ENCODE measurements at places on chromosomes 3 and 15. TPM values are rescaled to one million over a fixed set of nuclear protein-coding genes. Genes with fewer than 3 reads are reported as not detected.
A peak's percentile ranks its signal among the peaks of the same experiment; 100 is the strongest.

DNA sequence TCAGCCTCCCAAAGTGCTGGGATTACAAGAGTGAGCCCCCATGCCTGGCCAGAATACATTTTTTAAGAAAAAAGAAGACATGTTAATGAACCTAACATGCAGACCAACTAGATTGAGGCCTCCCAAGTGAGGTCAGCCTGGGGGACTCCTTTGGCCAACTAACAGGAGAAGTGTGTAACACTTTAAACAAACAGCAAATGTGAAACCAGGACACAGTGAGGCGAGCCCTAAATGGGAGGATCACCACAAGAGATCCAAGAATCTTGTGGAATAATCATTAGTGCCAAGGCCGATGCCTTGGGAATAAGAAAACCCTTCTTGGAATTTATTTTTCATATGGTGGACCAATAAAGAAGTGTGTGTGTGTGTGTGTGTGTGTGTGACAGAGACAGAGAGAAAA is 73.9 kb downstream of the ATP10A start:
- peak; percentile 90 for DNase-seq

DNA sequence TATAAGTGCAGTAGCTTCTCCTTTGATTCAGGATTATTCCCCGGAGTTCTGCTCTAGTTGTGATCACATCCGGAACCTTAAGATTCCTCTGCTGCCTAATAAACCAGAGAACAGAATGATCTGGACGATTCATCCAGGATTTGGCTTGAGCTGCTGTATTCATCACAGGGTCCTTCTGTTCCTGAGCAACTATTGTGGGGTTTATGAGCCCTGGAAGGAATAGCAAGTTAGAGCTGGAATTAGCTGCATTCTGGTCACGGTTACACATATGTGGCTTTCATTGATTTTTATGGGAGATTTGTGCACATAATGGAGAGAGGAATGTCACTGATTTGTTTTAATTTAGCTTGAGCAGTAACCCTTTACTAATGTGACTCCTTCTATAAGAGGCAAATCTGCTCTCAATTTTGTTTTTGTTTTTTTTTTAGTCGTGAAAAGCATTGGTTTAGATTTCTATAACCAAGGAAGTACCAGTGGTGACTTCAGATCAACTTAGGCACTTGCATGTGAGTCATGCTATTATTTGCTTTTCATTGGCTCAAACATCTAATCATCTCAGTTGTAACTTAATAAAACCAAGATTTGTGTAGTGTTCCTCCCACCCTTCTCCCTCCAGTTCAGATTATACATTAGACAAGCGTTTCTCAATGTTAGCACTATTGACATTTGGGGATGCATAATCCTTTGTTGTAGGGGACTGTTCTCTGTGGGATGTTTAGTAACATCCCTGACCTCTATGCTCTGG is 148.5 kb downstream of the OTOL1 start:
- DNase-seq = no peak

SNX22 gene
- total RNA-seq = 0.18 TPM

GRAMD2A gene
- 0.63 TPM for total RNA-seq

DNA sequence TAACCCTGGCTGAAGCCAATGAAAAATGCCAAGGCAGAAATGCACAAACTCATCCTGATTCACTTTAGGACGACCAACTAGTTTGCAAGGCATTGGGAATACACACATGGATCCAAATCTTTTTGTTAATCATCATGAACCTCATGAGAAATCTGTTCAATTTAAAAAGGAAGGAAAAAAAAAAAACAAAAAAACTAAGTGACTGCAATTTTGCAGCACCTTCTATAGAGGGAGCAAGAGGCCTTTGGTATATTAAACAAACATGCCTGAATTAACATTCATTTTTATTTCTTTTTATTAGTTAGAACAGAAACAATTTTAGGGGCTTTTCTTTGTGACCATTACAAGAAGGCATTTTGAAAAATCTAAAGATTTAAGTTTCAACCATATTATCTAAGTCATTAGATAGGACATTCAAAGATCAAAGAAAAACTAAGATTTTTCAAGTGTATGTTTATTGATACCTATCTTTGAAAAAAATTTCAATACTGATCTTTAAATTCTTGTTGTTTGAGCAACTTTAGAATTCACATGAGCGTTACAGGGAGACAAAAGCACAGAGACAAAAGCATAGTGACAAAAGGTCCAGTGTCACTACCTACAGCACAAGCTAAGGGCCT is 182.4 kb downstream of the CBLB start:
- DNase-seq = peak; percentile 64

DNA sequence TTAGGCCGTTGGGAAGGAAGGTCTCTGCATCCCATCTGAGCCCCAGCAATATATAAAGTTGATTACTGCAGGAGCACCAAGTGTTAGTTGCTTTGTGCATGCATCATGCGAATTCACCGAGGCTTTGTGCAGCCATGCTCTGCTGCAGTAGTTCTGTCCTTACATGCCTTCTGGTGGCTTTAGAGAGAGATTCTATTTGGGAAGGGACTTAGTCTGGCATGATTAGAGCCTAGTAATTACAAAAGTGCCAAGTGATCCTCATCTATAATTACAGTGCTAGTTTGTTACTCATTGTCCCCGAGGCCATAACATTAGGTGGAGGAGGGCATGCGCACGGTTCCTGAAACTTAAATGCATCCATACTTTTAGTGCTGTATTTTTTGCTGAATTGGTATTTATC is 353.6 kb downstream of the CNTN4 start:
- no peak for DNase-seq

- no peak for DNase-seq
Measured at GRCh38 chr3:53823026-53823955, 22.9 kb downstream of the CHDH start.

DNA sequence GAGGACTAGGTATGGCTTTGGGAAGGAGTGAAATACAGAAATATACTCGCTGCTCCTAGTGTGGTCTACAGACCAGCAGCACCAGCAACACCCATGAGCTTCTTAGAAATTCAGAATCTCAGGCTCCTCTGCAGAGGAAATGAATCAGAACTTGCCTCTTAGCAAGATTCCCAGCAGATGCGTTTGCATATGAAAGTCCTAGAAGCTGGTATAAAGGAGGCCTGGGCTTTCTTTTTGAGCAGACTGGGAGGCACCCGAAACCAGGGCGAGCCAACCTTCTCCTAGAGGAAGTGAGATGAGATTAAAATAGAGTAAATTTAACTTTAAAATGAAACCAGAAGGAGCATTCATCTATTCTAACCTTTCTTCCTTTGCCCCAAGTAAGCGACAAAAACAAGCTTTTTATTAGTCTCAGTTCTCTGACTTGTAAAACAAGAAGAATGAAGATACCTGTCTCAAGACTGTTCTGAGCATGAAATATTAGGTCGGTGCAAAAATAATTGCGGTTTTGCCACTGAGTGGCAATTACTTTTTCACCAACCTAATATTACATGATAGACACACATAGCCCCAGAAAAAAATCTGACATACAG is 140.0 kb downstream of the PDZRN3 start:
- peak; percentile 40 for DNase-seq

- DNase-seq = peak; percentile 52
Measured at GRCh38 chr3:72154391-72155335, 369.7 kb upstream of the PROK2 start.

- DNase-seq = no peak
Measured at GRCh38 chr3:4001976-4002375, 202.7 kb downstream of the LRRN1 start.

SLC22A13 gene
- 0.45 TPM for total RNA-seq

PATL2 gene
- total RNA-seq = 0.72 TPM

ARGFX gene
- not detected for total RNA-seq

DNA sequence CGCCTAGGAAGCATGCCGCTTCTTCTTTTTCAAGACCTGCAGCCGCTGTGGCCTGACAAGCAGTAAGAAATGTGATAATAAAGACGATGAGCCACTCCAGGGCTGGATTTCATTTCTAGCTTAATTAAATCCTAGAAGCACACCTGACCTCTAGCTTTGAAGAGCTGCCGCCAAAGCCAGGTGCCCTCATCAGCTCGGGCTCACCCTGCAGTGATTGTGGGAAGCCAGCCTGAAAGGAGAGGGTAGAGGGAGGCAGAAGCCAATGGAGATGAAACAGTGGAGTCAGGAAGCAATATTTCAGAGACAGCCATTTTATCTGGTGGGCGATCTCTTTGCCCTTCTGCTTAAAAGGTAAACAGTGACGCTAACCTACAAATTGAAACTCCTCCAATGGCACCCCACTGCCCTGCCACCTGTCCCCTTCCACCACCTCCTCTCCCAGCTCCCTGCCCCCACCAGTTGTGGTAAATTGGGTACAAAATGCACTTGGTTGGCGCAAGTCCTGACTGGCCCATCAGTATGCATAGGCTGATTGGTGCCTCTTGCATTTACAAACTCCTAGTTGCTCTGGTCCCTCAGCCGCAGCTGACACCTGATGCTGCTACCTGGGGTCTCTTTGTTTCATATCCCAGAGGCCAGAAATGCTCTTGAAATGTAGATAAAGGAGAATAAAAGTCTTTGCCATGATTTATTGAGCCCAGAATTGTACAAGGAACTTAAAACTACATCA is 385.3 kb downstream of the PDCD6IP start:
- no peak for DNase-seq

LRRC2 gene
- 10.1 TPM for total RNA-seq

DNA sequence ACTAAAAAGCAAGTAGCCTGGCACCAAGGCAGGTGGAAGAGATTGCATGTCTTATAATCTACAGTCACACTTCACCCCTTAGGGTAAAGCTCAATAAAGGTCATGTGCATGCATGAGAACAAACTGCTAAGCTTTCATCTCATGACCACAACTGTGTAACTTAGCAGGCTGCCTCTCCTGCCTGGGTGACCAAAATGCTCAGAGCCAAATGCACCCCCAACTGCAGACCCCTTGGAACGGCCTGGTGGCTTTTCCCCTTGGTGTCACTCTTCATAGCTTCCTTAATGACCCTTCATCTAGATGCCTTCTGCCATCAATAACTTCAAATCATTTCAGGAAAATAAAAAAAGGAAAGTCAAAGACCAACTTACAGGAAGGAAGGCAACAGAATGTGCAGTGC is 88.1 kb downstream of the ADAMTS17 start:
- no peak for DNase-seq

GRCh38 chr3:193236599-193236998 is 4.4 kb upstream of the PLAAT1 start:
- DNase-seq = peak; percentile 32

DNA sequence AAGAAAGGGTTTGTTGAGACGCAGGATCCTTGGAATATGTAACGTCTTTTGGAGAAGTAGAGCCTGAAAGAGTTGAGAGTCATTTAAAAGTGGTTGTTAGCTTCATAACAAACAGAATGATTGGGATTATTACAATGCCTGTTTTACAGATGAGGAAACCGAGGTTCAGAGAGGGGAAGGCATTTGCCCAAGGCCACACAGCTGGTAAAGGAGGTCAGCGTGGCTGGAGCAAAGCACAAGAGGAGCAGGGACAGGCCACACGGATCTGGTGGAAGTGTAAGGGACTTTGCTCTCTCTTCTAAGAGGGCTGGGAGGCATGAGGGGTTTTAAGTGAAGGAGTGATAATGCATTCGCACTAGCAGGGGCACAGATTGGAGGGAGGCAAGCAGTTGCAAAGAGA is 6.2 kb upstream of the OXTR start:
- no peak for DNase-seq

DNA sequence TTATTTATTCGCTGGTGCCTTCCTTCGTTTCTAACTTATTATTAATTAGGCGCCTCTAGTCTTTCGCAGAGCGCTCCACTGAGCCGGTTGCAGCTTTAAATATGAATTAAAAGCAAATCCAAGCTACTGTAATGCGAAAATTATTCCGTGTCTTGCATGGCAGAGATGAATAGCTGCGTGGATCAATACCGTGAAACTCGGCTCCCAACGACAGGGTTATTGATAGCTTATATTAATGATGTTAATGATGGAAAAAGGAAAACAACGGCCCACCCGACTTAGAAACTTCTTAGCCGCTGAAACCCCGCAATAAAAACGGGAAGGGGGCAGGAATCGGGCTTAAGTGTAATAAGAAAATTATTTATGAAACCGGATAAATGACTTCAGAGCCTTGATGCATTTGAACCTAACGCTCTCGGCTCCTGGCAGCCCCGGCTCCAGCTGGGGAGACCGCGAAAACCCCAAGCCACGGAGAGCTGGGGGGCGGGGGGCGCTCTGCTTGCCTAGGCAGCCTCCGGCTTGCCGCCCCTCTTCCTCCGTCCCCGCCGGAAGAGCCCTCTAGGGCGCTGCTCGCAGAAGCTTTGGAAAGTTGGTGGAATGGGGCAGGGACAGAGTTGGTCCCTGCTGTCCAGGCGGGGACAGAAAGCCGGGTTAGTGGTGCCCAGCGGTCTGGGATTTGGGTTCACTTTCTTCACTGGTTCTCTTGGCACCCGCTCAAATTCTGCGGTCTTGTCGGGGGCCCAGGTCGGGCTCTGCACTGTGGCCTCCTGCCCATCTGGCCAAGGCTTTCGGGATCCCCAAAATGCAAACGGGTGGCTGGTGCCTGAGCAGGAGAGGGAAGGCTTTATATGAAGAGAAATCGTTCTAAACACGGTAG is 7.7 kb upstream of the ONECUT1 start:
- no peak for DNase-seq

GPR27 gene
- total RNA-seq = 0.25 TPM

DNA sequence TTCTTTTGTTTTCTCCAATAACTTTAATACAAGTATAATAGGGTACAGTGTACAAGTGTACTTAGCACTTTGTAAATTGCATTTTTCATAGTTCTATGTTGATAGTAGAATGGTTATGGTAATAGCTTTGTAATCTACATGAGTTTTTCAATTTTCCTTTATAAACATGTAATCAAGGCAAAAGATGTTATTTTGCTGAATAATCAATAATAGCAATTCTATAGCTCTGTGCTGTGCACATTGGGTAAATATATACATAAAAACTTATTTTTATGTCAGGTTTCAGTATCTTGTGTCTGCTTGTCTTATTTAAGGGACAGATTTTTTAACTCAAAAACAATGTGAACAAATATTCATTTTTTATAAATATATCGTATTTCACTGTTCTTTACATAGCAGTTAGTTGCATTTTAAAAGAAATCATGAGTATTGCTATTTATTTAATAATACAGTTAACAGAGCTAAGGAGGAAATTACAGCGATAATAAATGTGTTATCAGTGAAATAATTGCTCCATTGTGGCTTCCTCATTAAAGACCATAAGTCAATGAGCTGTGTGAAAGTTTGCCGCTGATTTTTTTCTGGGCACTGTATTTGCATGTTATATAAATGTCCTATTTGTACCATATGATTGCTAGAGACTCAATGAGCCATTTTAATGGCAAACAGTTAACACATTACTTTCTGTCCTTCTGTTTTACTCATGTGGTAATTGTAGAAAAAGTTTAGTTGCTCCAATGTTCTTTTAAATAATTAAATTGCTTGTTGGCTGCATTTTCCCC is 214.6 kb upstream of the STAC start:
- DNase-seq = no peak

- DNase-seq = no peak
Measured at GRCh38 chr3:182404031-182404430, 389.3 kb upstream of the ATP11B start.

PRRT3 gene
- total RNA-seq = 5.5 TPM

GRCh38 chr3:110974902-110975301 is 96.7 kb upstream of the NECTIN3 start:
- no peak for DNase-seq

EIF1B gene
- 9.4 TPM for total RNA-seq

GRCh38 chr15:96325541-96326327 is 4.8 kb upstream of the NR2F2 start:
- peak; percentile 71 for DNase-seq

All from fibroblast of the aortic adventitia (primary cell).